Activated CD4-positive, alpha-beta T cell treated with anti-CD3 and anti-CD28 coated beads, Interleukin-2, Interleukin-4, amounts not matched to agents 100 ng/mL and 50 ng/mL, durations not matched to agents 16 hours and 8 hours (primary cell): ENCODE measurements at places on chromosomes 13 and 19.

GRCh38 chr13:20684546-20684945 is 19.0 kb upstream of the IL17D start:
- DNase-seq, result no peak

GRCh38 chr13:33541456-33541855 is 255.9 kb upstream of the STARD13 start:
- DNase-seq, result no peak

GRCh38 chr13:28864544-28864943 is 44.4 kb downstream of the MTUS2 start:
- no peak for DNase-seq

GRCh38 chr13:78603240-78603957 is at the start of gene POU4F1:
Gene POU4F1, minus strand, starts transcription at chr13:78603552. Its CDS starts 226 bp downstream, at chr13:78603326.
- peak; percentile 71 for DNase-seq

DNA sequence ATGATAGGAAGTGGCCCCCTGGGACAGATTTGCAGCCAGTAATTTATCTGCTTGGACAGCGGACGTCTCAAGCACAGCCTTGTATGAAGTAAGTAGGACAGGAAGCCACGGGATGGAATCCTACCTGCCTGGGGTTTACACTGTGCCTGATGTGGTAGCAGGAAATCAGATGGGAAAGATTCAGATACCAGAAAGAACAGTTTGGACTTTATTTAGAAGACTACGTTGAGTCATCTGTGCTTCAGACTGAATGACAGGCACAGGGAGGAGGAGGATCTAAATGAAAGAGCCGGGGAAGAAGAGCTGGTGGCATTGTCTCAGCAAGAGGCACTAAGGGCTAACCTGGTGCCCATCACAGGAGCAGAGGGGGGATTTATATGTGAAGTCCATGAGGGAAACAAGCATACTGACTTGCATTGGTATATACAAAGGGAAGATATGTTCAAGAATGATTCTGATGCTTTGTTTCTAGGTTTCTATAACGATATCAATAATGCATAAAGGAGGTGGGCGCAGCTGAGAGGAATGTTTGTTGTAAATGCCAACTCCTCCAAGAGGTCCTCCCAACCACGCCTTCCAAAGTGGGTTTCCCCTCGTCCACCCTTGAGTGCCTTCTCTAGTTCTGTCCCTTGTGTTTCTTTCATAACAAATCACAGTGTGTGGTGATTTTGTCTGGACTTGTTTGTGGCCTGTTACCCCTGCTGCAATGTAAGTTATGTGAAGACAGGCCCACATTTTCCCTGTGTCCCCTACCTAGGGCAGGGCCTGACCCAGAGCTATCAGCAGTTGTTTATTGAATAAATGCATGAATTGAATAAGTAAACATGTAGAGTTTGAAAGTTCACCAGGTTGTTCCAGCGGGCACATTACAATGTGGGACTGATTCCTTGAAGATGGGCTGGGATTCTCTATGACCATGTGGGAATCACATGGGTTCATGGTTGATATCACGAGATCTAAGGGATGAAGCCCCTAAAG is 328.4 kb downstream of the SLC7A1 start:
- no peak for DNase-seq

DNA sequence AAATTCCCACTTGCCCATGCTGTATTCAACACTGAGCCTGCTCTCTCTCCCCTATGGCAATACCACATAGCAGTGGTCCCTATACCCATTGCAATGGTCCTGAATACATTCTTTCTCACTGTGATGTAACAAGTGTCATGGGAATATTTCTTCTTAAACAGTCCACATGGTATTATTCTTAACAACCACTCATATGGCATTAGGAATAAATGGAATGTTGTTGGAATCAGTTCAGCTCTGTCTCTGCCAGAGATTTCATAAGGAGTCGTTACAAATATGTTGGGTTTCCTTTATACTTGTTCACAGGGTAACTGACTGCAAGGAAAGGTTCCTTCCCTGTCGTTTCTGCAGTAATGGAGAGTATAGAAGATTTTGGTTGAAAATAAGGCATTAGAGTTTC is 128.3 kb upstream of the SPATA13 start:
- DNase-seq, result no peak

- no peak for DNase-seq
Measured at GRCh38 chr19:1811942-1812425, at the start of gene ATP8B3. Gene ATP8B3, minus strand, starts transcription at chr19:1812276. Its CDS starts 540 bp downstream, at chr19:1811736.

GRCh38 chr19:17673937-17674799 is 14.0 kb downstream of the UNC13A start:
- DNase-seq, result no peak

DNA sequence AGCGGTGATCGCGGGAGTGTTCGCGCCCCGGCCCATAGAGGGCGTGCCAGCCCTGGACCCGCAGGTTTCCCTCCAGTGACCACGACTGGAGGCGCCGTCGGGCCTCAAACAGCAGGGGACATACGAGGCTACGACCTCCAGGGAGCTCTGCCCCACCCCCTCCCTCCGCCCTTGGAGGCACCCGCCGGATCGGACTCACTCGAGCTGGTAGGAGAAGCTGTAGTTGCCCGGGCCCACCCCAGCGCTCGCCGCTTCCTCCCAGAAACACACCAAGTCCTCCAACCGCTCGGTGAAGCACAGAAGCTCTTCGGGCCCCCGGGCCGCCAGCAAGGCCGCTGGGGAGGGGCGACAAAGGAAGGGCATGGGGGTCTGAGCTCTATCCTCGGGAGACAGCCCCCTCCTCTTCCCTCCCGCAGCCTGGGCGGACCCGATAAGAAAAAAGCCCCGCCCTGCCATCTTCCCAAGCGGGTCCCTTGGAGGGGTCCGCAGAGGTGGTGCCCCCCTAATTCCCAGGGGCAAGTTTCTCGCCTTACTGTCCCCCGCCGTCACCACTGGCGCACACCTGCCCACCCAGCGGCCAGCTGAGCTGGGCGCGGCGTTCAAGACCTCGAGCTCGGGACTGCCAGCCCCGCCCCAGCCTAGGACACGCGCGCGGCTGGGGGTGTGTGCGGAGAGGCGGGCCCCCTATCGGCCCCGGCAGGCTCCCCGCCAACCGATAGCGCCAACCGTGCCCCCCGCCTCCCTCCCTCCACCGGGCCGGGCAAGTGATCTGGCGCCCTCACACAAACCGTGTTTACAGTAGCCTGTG is 1.0 kb downstream of the EPOR start:
- DNase-seq, result peak; percentile 60

DNA sequence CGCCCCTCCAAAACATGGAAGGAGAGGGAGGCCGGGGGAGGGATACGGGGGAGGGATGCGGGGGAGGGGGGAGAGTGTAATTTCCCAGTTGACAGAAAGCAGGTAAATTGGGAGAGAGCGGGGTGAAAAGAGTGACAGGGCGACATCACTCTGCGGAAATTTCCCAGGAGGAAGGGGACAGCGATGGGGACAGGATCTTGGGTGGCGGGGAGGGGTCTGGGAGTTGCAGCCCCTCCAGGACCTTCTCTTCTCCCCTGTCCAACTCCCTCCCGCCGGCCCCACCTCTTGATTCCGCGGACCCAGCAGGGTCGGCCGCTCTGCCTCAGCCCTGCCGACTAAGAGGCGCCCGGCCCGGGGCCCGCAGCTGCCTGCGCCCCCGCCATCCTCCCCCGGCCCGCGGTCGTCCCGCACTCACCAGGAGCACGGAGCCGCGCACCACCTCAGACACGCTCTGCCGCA is 108.0 kb upstream of the DOCK9 start:
- DNase-seq, result no peak

DNA sequence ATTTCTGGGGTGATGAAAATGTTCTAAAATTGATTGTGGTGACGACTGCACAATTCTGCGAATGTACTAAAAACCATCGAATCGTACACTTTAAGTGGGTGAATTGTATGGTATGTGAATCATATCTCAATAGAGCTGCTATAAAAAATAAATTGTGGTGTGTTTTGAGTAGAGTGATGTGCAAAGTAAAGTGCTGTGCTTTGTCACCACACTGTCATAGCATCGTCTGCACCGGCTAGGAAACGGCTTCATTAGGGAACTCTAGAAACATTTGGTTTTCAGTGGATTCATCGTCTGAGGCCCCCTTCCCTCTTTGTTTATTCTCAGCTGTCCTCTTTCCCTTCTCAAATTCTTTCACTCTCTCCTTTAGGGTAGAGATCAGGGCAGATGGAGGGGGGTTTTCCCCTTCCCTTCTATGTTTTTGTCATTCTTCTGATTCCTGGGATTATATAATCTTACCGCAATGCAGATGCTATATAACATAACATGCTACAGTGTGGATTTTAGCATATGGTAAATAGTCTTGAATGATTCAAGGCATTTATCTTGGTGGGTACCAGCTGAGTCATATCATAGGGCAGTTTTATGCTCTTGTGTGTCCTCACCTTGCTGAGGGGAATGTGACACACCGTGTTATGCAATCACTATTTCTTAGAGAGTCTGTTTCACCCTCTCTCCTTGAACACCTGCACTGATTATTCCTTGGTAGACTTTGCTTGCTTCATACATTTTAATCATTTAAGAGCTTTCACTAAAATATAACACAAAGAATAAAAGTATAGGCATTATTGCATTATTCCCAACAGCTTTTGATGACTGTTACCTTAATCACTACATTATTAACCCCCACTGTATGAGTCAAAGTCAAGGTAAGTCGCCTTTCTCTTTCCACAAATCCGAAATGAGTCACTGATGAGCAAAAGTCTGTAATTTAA is 239.4 kb downstream of the DCLK1 start:
- no peak for DNase-seq

- DNase-seq, result no peak
Measured at GRCh38 chr19:2041433-2041682, 9.7 kb downstream of the MKNK2 start.

DNA sequence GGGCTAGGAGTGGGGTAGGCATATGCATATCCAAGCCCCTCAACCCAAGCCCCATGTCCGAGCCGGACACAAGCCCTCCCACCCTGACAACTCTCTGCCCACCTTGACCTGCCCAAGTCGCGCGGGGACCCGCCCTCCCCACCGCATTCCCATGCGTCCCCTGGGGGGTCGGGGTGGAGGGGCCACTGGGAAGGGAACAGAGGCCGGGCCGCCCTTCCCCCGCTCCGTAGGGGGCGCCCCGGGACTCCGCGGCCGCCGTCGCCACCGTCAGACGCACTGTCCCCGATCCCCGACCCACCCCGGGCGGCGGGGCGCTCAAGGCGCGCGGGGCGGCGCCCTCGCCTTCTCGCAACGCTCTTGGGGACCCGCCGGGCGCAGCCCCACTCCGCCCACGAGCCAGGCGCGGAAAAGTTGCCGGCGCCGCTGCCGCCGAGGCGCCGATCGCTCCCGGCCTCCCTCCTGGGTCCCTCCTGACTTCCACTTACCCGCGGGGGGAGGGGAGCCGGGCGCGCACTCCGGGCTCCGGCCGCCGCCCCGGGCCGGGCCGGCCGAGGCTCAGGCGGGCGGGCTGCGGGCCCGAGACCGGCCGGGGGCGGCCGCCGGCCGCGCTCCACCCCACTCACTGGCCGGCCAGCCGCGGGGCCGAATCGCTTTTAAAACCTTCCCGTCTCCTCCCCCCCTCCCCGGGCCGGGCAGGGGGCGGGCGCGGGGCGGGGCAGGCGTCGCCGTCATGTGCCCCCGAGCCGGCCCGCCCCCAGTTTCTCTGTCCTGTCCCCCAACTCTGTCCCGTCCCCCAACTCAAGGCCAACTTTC is 34.4 kb upstream of the NANOS3 start:
- DNase-seq, result peak; percentile 70
